NCI-H2029 treated with DMSO at 0.1 percent for 48 hours (cell line): ENCODE measurements at places on chromosomes 6 and 20.

DNA sequence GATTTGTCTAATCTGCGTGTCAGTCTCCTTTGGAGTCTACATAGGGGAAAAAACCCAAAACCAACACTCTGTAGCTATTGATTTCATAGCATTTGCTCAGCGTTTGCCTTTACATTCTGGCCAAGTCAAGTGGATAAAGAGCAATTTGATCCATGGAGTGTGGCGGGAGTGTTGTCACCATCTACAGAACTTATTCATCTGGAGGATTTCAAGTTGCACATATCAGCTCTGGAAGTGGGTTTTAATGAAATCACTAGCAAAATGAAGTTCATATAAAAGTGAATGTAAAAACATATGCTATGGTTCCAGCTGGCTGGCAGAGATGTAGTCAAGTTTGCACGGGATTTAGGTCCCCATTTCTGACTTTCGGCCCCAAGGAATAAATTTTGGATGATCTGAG lies 219.7 kb upstream of the SUPT3H start:
- DNase-seq, result no peak

DNA sequence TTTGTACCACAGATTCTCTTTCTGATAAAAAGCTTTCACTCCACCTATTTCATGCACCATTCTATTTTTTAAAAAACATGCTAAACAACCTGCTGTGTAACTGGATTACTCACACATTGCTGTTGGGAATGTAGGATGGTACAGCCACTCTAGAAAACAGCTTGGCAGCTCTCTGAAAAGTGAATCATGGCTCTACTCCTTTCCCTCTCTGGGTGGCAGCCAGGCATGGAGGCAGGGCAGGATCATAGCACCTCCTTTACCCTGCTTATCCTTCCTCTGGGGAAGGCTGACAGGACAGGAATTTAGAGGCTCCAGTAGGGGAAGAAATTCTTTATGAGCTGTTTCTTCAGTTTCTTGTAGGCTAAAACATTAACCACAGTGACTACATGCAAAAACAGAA lies 6.7 kb upstream of the VNN2 start:
- DNase-seq, result no peak

GRCh38 chr20:58883241-58883691 lies 30.8 kb downstream of the GNAS start:
- DNase-seq, result no peak

GRCh38 chr20:63536241-63536977 lies 767 bp downstream of the PTK6 start:
- DNase-seq, result no peak

DNA sequence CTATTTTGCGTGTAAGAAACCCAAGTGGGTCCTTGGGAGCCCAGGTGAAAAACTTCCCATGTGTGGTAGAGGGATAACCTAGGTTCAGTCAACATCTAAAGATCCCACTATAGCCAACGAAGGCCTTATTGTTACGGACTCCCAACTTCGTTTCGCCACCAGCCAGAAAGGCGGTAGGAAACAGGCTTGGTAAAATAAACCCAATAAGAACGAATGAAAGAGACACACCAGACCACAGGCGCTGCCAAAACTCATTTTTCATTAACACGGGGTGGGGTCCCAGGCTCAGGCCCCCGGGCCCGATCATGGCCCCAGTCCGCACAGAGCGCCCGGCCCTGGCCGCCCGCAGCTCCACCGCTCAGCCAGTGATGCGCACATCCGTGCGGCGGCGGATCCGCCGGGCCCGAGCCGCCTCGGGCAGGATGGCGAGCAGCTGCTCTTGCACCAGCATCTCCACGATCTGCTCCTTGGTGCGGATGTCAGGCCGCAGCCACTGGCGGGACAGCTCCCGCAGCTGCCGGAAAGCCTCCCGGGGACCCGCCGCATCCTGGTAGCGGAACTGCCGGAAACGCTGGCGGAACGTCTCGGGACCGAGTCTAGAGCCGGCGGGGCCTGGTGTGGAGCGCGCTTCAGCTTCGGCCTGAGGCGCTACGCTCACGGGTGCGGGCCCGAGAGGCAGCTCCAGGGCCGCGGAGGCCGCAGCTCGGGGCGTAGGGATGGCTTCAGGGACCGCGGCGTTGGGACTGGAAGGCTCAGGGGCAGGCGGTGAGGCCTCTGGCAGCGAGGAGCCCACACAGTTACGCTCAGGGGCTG lies 709 bp downstream of the SCAND1 start:
- DNase-seq, result peak; percentile 13

DNA sequence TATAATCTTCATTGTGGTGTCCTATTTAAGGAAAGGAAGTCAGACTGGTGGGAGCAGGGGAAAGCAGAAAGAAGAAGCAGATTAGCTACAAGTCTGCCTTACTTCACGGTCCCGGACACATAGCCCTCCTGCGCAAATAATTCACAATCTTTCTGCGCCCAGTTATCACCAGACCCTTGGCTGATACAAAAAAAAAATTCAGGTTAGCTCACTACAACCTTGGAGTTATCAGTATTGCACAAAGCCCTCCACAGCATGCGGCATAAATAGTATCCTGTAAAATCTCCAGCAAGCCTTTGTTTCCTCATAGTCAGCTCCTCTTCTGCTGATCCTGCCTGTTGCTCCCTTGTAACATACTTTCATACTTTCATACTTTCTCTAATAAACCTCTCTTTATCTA lies 148.6 kb upstream of the FUT9 start:
- DNase-seq, result no peak

DNA sequence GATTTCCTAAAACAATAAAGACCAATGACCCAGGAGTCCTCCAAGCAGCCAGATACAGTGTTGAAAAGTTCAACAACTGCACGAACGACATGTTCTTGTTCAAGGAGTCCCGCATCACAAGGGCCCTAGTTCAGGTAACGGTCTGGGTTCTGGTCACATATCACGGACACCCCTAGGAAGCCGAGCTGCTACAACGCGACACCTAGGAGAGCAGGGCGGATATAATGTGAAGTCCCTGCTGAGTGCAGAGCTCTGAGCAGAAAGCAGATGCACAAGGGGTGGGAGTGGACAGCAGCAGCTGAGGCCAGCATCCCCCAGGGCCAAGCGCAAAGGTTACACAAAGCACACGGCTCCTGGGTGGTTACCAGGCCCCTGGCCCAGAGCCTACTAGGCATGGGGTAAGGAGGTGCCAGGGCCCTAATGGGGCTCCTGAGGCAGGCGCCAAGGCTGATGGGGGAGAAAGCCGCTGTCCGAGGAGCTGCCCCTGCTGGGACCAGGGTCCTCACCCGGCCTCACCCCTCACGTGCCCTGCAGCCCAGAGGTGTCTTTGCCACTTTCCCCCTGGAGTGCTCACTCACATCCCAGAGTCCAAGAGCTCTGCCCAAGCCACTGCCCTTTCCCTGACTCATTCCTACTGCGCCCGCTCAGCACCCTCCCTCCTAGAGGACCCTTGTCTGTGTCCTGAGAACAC lies 8.4 kb downstream of the CST7 start:
- no peak for DNase-seq

GRCh38 chr6:82909551-82909950 lies 156.1 kb downstream of the UBE3D start:
- no peak for DNase-seq

DNA sequence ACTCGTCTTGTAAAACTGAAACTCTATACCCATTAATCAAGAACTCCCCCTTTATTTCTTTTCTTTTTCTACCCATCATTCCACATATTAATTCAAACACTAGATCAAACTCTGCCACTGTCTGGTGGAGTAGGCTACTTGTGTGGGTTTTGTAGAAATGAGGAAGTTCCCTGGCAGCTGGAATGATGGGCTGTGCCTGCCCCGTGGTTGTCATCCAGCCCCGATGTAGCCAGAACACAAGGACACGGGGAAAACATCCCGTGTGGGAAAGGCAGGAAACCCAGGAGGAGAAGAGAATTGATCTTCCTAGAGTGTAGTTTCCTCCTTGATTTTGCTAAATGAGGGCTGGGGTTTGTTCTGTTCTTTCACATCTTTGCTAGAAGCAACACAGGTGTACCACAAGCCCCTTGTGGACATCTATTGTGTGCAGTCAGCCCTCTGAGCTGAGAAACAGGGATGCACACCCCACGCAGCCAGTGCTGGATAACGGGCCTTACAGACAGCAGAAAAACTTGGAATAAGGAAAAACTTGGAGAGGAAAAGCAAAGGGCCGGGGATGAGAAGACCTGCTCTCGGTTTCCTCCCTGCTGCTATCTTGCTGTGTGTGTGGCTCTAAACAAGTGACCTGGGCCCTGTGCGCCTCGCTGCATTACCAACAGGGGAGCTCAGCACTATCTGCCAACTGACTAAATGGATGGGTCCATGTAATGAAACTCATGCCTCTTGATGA lies 88.0 kb downstream of the SCML4 start:
- no peak for DNase-seq

- DNase-seq, result no peak
Observed at GRCh38 chr6:145015739-145016558, 719.4 kb downstream of the EPM2A start.
